ENCODE measurements at places on chromosomes 11 and 22.

GRCh38 chr11:118757876-118758399, 33.0 kb downstream of the DDX6 start:
- DNase-seq: no peak

- peak; percentile 94 for DNase-seq
Measured at GRCh38 chr11:68839054-68839865, 2.5 kb downstream of the CPT1A start.

- DNase-seq: no peak
Measured at GRCh38 chr11:11660363-11660740, 38.5 kb upstream of the GALNT18 start.

DNA sequence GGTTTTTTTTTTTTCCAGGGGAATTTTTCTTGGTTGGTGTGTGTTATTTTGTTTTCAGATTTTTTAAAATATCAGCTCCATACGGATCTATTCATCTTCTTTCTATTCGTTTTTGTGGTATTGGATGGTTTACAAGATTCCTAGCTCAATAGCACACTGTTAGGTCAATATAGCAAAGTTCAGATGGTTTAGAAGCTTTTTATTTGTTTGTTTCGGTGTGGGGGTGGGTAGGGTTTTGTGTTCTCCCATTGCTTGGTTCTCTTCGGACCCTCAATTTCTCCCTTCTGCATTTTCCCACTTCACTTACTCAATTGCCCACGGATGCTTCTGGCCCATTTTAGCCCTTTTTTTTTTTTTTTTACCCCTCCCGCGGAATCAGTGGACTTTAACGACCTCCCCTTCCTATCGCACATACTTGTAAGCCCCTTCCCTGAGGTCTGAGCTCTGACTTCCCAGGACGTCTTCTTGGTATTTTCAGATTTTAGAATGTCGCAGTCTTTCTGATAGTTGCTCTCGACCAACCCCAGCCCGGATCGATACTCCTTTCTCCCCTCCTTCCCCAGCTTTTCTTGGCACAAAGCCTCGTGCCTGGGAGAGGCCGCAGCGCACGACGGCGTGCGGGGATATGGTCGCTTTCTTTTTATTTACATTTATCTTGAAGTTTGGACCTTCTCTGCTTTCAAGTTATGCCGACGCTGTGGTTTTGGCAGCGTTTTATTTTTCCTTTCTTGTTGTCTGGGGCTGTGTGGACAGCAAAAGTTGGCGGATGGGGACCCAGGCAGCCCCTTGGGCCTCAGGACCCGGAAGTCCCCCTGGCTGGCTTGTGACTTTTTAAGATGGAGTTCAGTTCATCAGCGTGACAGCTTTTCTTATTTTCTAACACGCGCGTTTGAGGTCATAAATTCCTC, 4.4 kb upstream of the SPDYC start:
- no peak for DNase-seq

GRCh38 chr11:65919573-65920371, 546 bp downstream of the DRAP1 start:
- DNase-seq: no peak

DNA sequence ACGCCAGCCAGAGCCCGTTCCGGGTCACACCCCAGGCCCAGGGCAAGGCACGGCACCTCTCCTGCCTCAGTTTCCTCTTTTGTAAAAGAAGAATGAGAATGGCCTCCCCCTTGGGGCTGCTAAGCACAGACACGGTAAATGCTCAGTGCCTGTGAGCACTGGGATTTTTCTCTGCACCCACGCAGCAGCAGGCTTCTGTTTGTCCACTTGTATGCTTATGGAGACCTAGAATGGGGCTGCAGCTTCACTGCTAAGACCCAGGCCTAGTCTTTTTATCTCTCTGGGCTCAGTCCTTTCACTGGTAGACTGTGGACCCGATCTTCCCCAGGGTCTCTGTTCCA, 1327.9 kb downstream of the TBC1D22A start:
- DNase-seq: no peak

GRCh38 chr11:67405196-67405567, 1.3 kb downstream of the TBC1D10C start:
- no peak for DNase-seq

DNA sequence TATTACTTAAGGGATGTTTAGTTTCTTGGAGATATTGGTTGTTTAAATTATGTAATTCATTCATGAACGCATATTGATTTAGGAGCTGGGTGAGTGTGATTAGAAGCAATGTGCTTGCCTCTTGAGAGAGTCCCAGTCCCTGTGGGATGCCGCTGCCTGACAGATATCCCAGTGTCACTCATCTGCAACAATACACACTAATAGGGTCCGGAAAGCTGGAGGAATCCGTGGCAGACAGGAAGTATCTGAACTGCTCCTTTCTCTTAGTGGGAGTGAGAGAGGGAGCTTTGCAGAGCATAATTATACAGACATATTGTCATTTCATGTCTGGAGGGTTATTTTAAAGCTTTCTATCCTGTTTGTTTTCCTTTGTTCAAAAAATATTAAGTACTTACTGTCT, 17.4 kb downstream of the AMOTL1 start:
- no peak for DNase-seq
